ENCODE measurements at places on chromosomes 7 and 10. TPM values are rescaled to one million over a fixed set of nuclear protein-coding genes. Genes with fewer than 3 reads are reported as not detected.

ATRNL1 gene
- 3.4 TPM for total RNA-seq

PAX4 gene
- not detected for total RNA-seq

DLX5 gene
- total RNA-seq = 0.66 TPM

MARCHF5 gene
- total RNA-seq = 10.1 TPM

CASTOR2 gene
- total RNA-seq = 2.5 TPM

NSUN5 gene
- 28.9 TPM for total RNA-seq

CD36 gene
- total RNA-seq = 42.8 TPM

CLEC5A gene
- 0.57 TPM for total RNA-seq

LRIT1 gene
- total RNA-seq = not detected

CYP3A4 gene
- 11.0 TPM for total RNA-seq

GIMAP8 gene
- total RNA-seq = 6.1 TPM

CASD1 gene
- 20.2 TPM for total RNA-seq

STK17A gene
- 74.0 TPM for total RNA-seq

SH2D4B gene
- 0.09 TPM for total RNA-seq

SPDYE16 gene
- total RNA-seq = 0.14 TPM

PKD2L1 gene
- total RNA-seq = 0.19 TPM

TMEM213 gene
- total RNA-seq = 0.05 TPM

SUN3 gene
- 1.1 TPM for total RNA-seq

FAM24B gene
- total RNA-seq = 3.8 TPM

GIMAP6 gene
- 42.4 TPM for total RNA-seq

SLC26A3 gene
- 0.09 TPM for total RNA-seq

Data from thymus (tissue), 14 donors.